Fibroblast of lung (primary cell): ENCODE measurements at places on chromosomes 5 and 9. TPM values are rescaled to one million over a fixed set of nuclear protein-coding genes. Genes with fewer than 3 reads are reported as not detected.

The SPINK4 gene
- polyA plus RNA-seq: not detected in 2 replicates

The SLC36A2 gene
- polyA plus RNA-seq: not detected in 2 replicates

The CXCL14 gene
- polyA plus RNA-seq: 0.05 TPM in 1 of 2 replicates, not detected in the other

The CDKN2A gene
- 23.5 and 25.3 TPM in 2 replicates for polyA plus RNA-seq

The ADRA1B gene
- polyA plus RNA-seq: 0.73 and 1.7 TPM in 2 replicates

The SH3TC2 gene
- polyA plus RNA-seq: 1.4 and 3.2 TPM in 2 replicates

The SPATA31C1 gene
- polyA plus RNA-seq: not detected in 2 replicates

The KDM3B gene
- polyA plus RNA-seq: 23.6 and 25.7 TPM in 2 replicates

The TMEM250 gene
- 13.3 and 13.6 TPM in 2 replicates for polyA plus RNA-seq

The LRRC14B gene
- polyA plus RNA-seq: not detected in 2 replicates

The TNFSF15 gene
- polyA plus RNA-seq: 0.11 and 0.76 TPM in 2 replicates

The IL9 gene
- not detected in 2 replicates for polyA plus RNA-seq

The ADAMTS6 gene
- polyA plus RNA-seq: 4.1 and 7.5 TPM in 2 replicates

The CHD1 gene
- 18.2 and 20.3 TPM in 2 replicates for polyA plus RNA-seq

The TMEM252 gene
- not detected in 2 replicates for polyA plus RNA-seq

The P4HA2 gene
- polyA plus RNA-seq: 184 and 187 TPM in 2 replicates

The MARCOL gene
- polyA plus RNA-seq: not detected in 2 replicates

The MAMDC4 gene
- 0.30 and 0.37 TPM in 2 replicates for polyA plus RNA-seq

The C5orf58 gene
- polyA plus RNA-seq: not detected in 2 replicates

The TEK gene
- 0.54 and 0.77 TPM in 2 replicates for polyA plus RNA-seq

The HAPLN1 gene
- polyA plus RNA-seq: 0.44 and 7.7 TPM in 2 replicates

The PGM5 gene
- 42.6 and 65.7 TPM in 2 replicates for polyA plus RNA-seq

The TLX3 gene
- polyA plus RNA-seq: not detected in 2 replicates

The ANKDD1B gene
- 0.03 and 0.07 TPM in 2 replicates for polyA plus RNA-seq

The WNT8A gene
- not detected in 2 replicates for polyA plus RNA-seq

The PCDHGA3 gene
- polyA plus RNA-seq: 1.3 and 1.4 TPM in 2 replicates

The TXNDC8 gene
- not detected in 2 replicates for polyA plus RNA-seq
